ENCODE measurements at places on chromosomes 7 and 10. TPM values are rescaled to one million over a fixed set of nuclear protein-coding genes. Genes with fewer than 3 reads are reported as not detected.

OR2A7 gene
- total RNA-seq, result 2.2 TPM

- H3K27me3 ChIP-seq, result no peaks in the 10 kb centered on the region
- no peak overlapping the region for H3K4me3 ChIP-seq
- DNase-seq, result no peak
- no peaks in the 10 kb centered on the region for H3K4me1 ChIP-seq
- H3K27ac ChIP-seq, result no peak overlapping the region
These were observed 116.4 kb upstream of the KLF6 start for GRCh38 chr10:3901370-3901769.

DNA sequence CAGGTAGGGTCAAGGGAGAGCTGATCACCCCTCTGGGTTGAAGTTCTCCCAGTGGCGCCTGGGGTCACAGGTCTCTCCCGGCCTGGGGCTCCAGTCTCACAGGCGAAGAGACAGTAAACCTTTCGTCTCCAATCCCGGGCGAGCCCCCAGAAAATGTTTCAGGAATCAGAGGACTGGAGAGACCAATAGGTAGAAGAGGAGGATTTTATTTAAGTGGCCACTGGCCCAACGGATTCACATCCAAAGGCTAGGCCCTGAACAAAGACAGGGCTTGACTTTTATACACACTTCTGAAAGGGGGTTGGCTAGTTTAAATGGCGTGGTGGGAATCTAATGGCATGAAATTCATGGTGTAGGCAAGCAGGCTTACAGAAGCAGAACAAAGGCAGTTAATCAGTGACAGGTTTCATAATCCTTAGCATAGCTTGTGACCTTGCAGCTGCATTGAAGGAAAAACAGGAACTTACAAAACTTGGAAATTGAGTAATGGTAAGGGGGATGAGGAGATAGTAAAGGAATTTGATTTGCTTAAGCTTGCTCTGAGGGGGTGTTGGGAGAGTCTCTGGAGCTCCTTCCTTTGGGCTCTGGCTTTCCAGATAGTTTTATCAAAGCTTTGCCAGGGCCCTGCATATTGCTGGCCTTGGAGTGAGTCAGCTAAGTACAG is 105.5 kb downstream of the TRIM24 start:
- H3K4me1 ChIP-seq, result no peaks in the 10 kb centered on the region
- H3K27ac ChIP-seq, result no peak overlapping the region
- DNase-seq, result no peak
- no peak overlapping the region for H3K4me3 ChIP-seq
- no peaks in the 10 kb centered on the region for H3K27me3 ChIP-seq

CYP2C18 gene
- 0.17 TPM for total RNA-seq

GRCh38 chr10:3067118-3067858 is at the start of gene PFKP:
PFKP (plus strand) TSS chr10:3067548; CDS start chr10:3067596, 48 bp downstream.
- H3K36me3 ChIP-seq, result peaks cover 8% of the 10 kb centered on the region
- peaks cover 18% of the 10 kb centered on the region for H3K27me3 ChIP-seq
- peak within 1 kb of the TSS; percentile 72 for H3K4me3 ChIP-seq
- peak within 1 kb of the TSS; percentile 78 for H3K27ac ChIP-seq
- peaks cover 34% of the 10 kb centered on the region for H3K4me1 ChIP-seq
- DNase-seq, result no peak

All from spinal cord (tissue), 10 donors.